ENCODE measurements at places on chromosomes 1 and 21.

DNA sequence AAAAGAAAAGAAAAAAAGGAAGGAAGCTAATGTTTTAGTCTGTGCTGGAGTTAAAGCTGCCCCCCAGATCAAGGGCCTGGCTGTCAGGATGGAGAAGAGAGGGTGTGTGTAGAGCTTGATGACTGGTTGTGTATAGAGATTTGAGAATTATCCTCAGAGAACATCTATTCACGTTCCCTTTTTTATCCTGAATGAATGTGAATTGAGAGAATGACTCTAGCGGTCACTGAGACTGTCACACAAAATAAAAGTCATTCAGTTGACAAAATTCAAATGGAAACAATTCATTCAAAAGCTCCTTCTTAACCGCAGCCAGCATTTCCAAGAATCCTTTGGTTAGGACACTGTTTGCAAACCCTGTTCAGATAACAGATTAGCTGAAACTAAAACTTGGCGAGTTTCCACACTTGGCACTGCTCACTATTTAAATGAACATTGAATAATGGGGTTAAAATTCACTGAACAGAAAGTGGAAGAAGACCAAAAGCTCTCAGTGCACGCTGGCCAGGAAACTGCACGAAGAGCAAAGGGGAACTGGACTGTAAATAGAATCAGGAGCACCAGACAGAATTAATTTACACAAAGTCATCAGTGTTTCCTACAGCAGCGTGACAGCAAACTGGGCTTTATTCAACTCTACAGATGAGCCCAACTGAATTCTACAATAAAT, 13.6 kb upstream of the FAM89A start:
- no peak for DNase-seq

GRCh38 chr1:224615861-224616755, at the start of gene CNIH3:
Gene CNIH3, plus strand, starts transcription at chr1:224616317. Its CDS starts 858 bp downstream, at chr1:224617175.
- no peak for DNase-seq

DNA sequence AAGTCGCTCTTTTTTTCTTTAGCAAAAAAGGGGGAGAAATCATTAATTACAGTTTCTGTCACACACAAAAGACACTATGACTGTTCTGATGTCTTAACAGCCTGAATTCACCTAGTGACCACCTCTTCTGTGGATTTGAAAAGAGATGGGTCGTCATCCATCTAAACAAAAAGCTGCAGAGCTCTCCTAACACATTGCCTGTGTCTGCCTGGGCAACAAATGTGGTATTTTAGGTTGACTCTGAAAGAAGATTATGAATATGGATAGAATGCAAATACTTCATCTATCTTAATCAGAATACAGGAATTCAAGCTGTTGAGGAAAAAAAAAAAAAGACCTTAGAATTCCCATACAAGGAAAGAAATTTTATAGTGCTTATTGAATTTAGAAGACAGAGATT, 304.4 kb upstream of the ADGRL2 start:
- no peak for DNase-seq

- DNase-seq, result no peak
These were observed 281.7 kb upstream of the CXADR start for GRCh38 chr21:17231124-17231523.

GRCh38 chr1:172163498-172164215, 256.8 kb upstream of the C1orf105 start:
- DNase-seq, result no peak

GRCh38 chr1:55179177-55179835, 35.9 kb downstream of the USP24 start:
- DNase-seq, result peak; percentile 9

GRCh38 chr1:22808186-22808675, 97.6 kb downstream of the EPHB2 start:
- DNase-seq, result no peak

- no peak for DNase-seq
These were observed 4.0 kb downstream of the NVL start for GRCh38 chr1:224325959-224326358.

- DNase-seq, result no peak
These were observed 356.8 kb downstream of the RRAGC start for GRCh38 chr1:38502758-38503157.

- no peak for DNase-seq
These were observed 188.4 kb upstream of the DMRTA2 start for GRCh38 chr1:50611675-50612074.

GRCh38 chr21:38455403-38455802, 42.9 kb downstream of the ERG start:
- no peak for DNase-seq

DNA sequence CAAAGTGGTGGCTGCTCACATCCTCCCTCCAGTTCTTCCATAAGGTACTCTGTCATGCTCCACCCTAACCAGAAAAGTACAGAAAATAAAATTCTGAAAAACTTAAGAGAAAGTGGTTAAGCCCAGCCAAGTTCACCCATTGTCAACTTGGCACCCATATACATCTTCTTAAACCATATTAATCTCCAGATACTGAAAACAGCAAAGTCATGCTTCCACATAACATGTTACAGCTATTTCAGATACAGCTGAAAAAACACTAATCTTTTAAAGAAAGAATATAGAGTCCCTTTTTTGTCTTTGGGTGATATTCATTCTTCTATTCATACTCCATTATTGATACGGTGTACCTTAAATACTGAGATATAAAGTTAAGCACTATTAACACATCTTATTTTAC, 577.8 kb downstream of the KCNT2 start:
- DNase-seq, result no peak

DNA sequence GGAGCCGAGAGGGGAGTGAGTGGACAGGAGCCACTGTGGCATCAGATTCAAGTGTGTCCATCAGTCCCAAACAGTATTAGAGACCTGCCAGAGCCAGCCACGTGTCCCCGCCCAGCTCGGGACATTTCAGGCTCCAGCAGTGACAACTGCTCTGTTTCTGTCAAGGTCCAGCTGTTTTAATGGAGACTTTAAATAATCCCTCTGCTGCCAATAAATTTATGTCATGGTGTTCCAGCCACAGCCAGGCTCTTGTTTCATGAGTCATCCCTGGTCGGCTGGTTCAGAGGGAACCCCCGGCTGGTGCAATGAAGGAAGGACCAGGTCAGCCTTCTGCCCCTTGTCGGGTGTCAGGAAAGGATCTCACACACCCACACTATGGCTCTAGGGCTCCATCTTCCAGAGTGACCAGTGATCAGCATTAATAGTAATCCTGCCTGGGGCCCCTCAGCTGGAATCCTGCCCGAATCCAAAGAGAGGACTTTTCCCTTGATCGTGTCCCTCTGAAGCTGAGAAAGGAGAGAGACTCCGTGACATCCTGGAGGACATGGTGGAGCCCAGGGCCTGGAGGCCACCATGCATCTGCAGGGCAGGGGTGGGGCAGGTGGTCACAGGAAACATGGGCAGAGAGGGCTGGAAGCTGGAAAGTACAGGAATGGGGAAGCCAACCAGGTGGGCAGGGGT, 197.3 kb downstream of the MATN1 start:
- DNase-seq, result no peak

- no peak for DNase-seq
These were observed 19.0 kb upstream of the CASQ1 start for GRCh38 chr1:160171354-160171753.

DNA sequence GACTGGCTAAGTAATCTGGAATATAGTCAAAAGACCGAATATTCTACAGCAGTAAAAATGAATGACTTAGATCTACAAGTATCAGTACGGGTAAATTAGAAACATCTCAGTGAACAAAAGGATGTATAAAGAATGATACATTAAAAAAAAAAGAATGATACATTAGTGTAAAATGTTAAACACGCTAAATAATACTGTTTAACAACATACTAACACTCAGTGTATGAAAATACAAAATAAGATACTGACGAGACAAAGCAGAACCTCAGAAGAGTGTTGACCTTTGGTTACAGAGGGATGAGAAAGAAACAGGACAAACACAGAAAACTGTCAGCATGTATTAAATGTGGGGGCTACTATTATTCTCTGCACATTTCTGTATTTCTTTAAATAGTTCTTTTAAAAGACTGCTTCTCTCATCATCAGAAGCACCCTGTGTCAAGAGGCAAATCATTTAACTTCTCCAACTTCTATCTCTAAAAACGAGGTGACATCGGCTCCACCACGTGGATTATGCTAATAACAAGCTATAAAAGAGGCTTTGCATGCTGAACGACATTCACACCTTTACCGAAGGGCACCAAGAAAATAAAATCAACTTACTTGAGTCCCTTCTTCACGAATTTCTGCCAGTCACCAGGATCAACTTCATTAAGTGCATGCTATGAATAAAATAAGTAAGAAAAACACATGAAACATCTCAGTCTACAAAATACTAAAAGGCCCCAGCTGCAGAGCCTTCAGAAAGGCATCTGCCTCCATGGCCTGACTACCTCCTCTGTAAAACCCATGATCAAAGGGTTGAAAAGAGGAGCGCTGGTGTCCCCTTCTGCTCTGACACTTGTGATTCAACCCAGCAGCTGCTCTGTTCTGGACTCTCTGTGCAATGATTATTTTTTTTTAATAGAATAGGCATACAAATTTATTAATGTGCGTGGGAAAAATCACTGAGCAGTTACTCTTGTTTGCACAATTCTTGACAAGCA, 42.5 kb downstream of the MRAP start:
- DNase-seq, result no peak

DNA sequence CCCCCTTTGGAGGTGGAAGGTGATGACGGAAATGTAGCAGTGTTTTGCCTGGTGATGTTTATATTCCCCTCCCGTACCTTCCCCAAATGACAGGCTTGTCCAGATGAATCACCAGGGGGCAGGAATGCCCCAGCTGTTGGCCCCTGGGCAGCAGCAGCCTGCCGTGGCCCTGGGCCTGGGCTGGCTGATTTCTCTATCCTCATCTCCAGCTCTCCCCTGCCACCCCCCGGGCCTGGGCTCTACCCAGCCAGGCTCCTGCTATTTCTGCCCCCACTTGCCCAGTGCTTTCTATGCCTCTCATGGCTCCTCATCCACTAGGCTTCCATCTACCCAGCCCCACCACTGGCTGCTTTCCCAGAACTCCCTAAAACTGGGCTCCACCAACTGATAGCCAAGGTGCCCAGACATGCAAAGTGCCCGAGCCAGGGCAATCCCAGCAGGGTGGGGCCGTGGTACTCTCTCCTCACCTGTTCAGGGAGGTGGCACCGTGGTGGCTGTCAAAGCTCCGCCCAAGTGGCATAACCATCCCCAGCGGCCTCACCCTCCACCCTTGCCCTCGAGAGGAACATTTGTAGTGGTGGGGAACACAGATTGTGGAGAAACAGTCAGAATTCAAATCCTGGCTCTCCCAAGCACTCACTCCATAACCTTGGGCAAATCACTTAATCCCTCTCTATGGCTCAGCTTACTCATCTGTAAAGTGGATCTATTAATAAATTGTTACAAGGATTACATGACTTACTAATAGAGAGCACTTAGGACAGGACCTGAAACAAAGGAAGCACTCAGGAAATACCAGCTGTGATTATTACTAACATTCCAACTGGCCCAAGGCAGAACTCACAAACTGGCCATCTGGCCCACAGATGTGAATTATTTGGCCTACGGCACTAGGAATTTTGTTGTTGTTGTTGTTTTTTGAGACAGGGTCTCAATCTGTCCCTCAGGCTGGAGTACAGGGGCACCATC, 12.8 kb upstream of the ECE1 start:
- peak; percentile 39 for DNase-seq

DNA sequence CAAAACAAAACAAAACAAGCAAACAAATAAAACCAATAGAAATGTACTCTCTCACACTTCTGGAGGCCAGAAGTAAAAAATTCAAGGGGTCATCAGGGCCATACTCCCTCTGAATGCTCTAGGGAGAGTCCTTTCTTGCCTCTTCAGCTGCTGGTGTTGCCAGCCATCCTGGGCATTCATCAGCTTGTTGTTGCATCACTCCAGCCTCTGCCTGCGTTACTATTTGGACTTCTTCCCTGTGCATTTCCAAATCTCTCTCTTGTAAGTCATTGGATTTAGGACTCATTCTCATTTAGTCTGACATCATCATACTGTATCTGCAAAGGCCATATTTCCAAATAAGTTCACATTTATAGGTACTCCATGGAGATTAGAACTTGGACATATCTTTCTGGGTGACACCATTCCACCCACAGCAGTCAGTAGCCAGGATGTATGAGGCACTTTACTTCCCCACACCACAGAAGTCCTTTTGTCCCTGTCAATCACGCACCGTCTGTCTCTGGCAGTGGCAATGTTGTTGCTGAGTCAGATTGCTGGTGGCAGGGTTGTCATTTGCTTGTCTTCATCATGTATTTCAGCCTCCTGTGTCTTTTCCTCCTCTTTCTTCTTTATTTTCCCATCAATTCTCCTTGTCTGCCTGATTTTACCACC, 151.0 kb upstream of the KCNJ6 start:
- DNase-seq, result no peak

- no peak for DNase-seq
These were observed 67.2 kb upstream of the COL6A1 start for GRCh38 chr21:45914321-45914845.

DNA sequence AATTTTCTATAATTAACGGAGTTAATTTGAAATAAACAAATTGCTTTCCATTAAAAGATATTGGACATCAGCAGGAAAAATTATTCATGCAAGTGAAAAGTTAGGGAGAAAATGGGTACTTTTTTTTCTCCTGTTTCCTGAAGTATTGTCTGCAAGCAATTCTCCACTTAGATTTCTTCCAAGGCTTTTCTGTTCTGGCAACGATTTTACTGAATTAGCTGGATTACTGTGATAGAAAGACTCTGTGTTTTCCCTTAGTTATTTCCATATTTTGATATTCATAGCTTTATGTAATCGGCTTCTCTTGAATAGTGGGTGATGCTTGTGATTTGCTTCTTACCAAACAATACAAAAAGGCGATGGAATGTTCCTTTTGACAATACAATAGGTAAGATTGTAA, 1333.9 kb downstream of the AMY1C start:
- no peak for DNase-seq

GRCh38 chr1:2330519-2331199, 60.7 kb downstream of the MORN1 start:
- peak; percentile 8 for DNase-seq

- DNase-seq, result no peak
These were observed 26.2 kb upstream of the TADA1 start for GRCh38 chr1:166902279-166902678.

GRCh38 chr1:170537798-170538503, 6.0 kb downstream of the GORAB start:
- no peak for DNase-seq

GRCh38 chr1:90773812-90774211, 56.7 kb upstream of the BARHL2 start:
- no peak for DNase-seq

DNA sequence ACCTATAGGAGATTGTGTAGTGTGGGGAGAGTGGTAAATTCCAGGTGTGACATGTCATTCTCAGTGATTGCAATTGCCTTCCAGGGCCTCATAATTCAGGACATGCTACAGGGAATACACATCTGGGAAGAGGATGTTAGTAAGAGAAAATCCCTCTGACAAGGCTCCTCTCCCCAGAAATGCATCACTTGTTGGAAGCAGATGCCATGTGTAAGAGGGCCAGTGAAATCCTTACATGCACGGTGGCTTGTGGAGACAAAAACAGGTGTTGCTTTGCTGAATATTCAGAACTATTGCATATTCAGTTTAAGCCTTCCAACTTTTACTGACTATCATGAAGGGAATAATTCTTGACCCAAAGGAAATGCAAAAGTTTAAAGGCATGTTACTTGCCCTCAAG, 503.4 kb downstream of the NEGR1 start:
- no peak for DNase-seq
